ENCODE measurements at places on chromosomes 11 and 22.

GRCh38 chr11:75852406-75853017, 37.5 kb downstream of the UVRAG start:
- no peak for DNase-seq

DNA sequence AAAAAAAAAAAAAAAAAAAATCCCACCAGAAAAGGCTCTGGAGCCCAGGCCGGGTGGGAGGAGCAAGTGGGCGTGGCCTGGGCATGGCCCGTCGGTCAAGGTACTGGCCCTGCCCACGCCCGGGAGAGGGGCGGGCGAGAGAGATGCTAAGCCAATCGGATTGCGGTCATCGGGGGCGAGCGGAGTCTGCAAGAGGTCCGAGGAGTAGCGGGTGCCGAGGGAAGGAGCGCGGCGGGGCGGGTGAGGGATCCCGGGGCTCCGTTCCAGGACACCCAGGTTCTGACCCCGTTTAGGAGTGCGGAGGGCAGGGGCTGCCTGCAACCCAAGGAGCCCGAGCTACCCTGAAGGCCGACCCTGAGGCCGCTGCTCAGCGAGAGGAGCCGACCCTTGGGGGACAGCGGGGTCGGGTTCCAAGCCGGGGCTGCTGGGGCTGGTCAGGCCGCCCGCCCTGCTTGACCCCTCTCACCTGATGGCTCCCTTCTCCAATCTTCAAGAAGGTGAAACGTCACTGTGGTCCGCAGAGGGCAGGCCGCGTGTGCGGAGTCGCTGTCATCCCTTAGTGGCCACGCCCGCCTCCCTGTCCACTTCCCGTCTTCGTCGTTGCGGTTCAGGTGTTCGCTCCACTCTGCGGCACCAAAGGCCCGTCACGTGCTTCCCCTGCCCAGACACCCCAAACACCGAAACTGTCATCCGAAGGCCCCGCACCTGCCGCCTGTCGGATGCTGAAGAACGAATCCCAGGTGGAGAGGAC, 11.1 kb upstream of the TAB1 start:
- DNase-seq = no peak

DNA sequence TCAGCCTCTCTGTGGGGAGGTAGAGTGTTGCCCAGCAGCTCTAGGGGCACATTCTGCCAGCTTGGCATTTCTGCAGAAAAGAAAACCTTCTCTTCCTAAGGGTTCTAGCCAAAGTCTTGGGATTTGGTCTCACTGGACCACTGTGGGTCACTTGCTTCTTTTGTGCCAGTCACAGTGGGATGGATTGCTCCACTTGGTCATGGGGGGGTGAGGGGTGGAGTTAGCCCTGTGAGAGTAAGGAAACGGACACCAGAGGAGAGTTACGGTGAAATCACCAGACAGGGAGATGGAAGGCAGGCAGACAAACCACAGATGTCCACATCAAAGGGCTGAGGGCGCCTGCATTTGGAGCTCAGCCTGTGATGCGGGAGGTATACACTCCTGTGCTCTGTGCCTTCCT, 10.8 kb downstream of the SGSM1 start:
- DNase-seq = no peak

GRCh38 chr11:35313066-35313759, 106.1 kb downstream of the SLC1A2 start:
- no peak for DNase-seq

- DNase-seq = peak; percentile 15
Measured at GRCh38 chr11:36702330-36703054, 104.5 kb upstream of the RAG2 start.

GRCh38 chr22:46907241-46908215, 145.1 kb downstream of the TBC1D22A start:
- no peak for DNase-seq

Data from GM04504 (cell line).